ENCODE measurements at places on chromosomes 11 and 22. TPM values are rescaled to one million over a fixed set of nuclear protein-coding genes. Genes with fewer than 3 reads are reported as not detected.

Gene MAJIN
- not detected for total RNA-seq

Gene GVQW3
- total RNA-seq = 7.0 TPM

Gene FXYD6
- total RNA-seq = 31.6 TPM

Gene AIFM3
- total RNA-seq = 2.6 TPM

Gene ACRV1
- not detected for total RNA-seq

Gene OR51I1
- not detected for total RNA-seq

Gene SLC1A2
- total RNA-seq = 1.2 TPM

Gene OR2AT4
- not detected for total RNA-seq

Gene SCUBE2
- total RNA-seq = 0.64 TPM

Gene SLC35F2
- 27.1 TPM for total RNA-seq

Gene MRPL11
- total RNA-seq = 137 TPM

Gene TENM4
- total RNA-seq = 25.0 TPM

Gene SAA1
- 12.8 TPM for total RNA-seq

Gene DENND6B
- 2.7 TPM for total RNA-seq

Gene TBX1
- total RNA-seq = 12.8 TPM

Gene PRG3
- total RNA-seq = not detected

Gene TMPRSS13
- total RNA-seq = 1.1 TPM

Gene MFRP
- not detected for total RNA-seq

Gene RBMXL2
- not detected for total RNA-seq

Gene SYCE3
- total RNA-seq = 0.46 TPM

Gene RHOG
- total RNA-seq = 28.8 TPM

Gene LRRC32
- 1.6 TPM for total RNA-seq

Gene VPREB3
- total RNA-seq = 0.81 TPM

Gene PLEKHB1
- total RNA-seq = 15.8 TPM

Gene TRIM6
- total RNA-seq = 30.2 TPM

Gene RAB39A
- total RNA-seq = 9.5 TPM

Gene SCN2B
- total RNA-seq = 0.16 TPM

Gene KCNQ1OT1
- 2.4 TPM for total RNA-seq

Gene FAM111A
- 22.0 TPM for total RNA-seq

Gene OR51B5
- total RNA-seq = 0.26 TPM
